ENCODE measurements at places on chromosomes 5 and 9. TPM values are rescaled to one million over a fixed set of nuclear protein-coding genes. Genes with fewer than 3 reads are reported as not detected.

GRCh38 chr5:138965626-138966025 is 90.5 kb upstream of the LRRTM2 start:
- DNase-seq = no peak

- no peak for DNase-seq
These were observed 471.1 kb downstream of the DMAC1 start for GRCh38 chr9:7328453-7328852.

DNA sequence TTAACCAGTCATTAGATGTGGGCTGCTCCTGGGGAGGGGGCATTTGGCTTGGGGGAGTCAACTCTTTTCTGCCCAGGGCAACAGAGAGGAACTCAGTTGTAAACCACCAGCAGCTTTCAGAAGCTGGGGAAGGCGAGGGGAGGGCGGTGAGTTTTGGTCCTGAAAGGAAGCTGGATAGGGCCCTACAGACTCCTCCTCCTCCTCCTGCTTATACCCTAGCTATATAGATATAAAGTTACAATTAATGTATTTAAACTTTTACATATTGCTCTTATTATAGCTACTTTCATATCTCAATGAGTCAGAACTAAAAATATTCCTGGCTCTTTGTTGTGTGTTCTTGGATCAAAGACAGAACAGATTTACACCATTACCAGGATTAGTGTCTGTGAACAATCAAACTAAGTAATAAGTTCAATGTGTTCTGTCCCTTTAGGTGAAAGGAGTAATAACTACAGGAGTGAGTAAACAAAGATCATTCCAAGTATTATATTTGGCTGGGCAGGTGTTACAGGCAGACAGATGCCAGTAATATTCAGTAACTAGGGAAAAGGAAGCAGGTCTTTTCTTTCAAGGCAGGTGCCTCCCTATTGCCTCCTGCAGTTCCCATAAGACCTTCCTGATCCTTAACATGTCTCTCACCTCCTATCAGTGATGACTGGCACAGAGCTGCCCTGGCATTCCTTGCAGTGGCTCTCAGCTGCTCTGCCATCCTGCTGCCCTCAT is 20.5 kb upstream of the VPS13A start:
- no peak for DNase-seq

- DNase-seq = peak; percentile 56
These were observed 36.8 kb downstream of the ELL2 start for GRCh38 chr5:95924720-95925377.

- no peak for DNase-seq
These were observed 56.1 kb downstream of the LRRTM2 start for GRCh38 chr5:138819081-138819480.

Gene DCANP1
- total RNA-seq = not detected

Gene CNTNAP3
- 3.9 TPM for total RNA-seq

DNA sequence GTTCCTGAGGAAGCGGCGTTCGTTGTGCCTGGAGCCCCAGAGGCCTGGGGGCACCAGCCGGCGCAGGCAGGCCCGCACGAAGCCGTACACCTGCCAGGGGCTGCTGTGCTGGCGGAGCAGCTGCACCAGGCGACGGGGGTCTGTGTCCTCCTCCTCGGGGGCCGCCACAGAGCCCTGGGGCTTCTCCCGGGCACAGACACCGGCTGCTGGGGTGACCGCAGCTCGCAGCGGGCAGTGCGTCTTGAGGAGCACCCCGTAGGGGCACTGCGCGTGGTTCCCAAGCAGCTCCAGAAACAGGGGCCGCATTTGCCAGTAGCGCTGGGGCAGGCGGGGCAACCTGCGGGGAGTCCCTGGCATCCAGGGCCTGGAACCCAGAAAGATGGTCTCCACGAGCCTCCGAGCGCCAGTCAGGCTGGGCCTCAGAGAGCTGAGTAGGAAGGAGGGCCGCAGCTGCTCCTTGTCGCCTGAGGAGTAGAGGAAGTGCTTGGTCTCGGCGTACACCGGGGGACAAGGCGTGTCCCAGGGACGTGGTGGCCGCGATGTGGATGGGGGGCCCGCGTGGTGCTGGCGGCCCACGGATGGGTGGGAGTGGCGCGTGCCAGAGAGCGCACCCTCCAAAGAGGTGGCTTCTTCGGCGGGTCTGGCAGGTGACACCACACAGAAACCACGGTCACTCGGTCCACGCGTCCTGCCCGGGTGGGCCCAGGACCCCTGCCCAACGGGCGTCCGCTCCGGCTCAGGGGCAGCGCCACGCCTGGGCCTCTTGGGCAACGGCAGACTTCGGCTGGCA is 1.3 kb downstream of the TERT start:
- DNase-seq = no peak

- DNase-seq = no peak
These were observed 5.4 kb downstream of the KCNV2 start for GRCh38 chr9:2722715-2723114.
